AG08396 (cell line): ENCODE measurements at places on chromosomes 5 and 9.

GRCh38 chr9:108535526-108535925 lies 320.3 kb downstream of the ACTL7B start:
- no peak for DNase-seq

GRCh38 chr5:133881576-133882388 lies 86.6 kb downstream of the C5orf15 start:
- no peak for DNase-seq

- no peak for DNase-seq
Observed at GRCh38 chr9:99590410-99590809, 231.3 kb upstream of the NR4A3 start.

- DNase-seq = peak; percentile 61
Observed at GRCh38 chr5:139138809-139139208, 59.4 kb downstream of the SIL1 start.

DNA sequence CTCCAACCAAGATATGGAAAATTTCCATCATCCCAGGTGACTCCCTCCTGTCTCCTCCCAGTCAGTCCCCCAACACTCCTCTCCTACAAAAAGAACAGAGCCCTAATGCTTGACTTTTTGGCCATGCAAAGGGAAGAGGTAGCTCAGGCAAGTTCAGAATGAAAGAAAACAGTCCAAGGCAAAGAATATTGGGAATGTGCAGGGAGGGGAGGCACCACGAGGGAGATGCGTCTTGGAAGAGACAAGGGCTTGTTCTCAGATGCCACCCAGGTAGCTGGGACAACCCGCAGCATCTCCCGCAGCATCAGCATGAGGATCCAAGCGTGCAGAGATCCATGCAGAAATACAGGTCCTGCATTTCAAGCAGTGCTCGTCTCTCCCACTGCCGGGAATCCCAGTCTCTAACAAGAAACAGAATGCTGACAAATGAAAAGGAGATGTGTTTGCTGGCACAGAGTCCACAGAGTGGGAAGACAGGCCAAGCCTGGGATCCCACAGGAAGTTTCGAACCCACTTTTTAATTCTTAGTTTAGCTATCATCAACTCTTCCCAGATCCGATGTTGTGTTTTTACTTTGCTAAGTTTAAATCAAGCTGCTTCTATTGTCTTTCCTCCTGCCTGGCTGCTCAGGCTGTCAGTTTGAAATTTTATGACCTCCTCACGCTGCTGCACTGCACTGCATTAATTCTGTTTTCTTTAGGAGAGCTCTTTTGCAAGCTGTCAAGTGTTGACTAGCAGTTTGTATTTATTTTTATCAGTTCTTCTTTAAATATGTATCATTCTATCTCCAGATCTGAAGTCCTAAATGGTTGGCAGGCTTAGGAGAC lies 86.8 kb upstream of the OSMR start:
- DNase-seq = no peak

DNA sequence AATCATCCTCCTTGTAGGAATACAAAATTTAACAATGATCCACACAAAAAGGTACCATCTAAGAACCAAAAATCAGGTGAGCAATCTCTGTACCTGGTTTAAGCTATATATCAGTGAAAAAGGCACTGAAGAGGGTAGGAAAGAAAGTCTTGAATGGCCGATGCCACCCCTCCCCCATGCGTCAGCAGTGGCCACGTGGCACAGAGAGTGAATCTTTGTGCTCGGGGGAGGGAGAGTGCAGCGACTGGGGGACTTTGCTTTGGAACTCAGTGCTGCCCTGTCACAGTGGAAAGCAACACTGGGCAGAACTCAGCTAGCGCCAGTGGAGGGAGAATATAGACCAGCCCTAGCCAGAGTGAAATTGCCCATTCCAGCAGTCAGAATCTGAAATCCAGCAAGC lies 28.3 kb upstream of the PDE4D start:
- no peak for DNase-seq

- no peak for DNase-seq
Observed at GRCh38 chr5:9058666-9059065, 487.2 kb downstream of the SEMA5A start.

DNA sequence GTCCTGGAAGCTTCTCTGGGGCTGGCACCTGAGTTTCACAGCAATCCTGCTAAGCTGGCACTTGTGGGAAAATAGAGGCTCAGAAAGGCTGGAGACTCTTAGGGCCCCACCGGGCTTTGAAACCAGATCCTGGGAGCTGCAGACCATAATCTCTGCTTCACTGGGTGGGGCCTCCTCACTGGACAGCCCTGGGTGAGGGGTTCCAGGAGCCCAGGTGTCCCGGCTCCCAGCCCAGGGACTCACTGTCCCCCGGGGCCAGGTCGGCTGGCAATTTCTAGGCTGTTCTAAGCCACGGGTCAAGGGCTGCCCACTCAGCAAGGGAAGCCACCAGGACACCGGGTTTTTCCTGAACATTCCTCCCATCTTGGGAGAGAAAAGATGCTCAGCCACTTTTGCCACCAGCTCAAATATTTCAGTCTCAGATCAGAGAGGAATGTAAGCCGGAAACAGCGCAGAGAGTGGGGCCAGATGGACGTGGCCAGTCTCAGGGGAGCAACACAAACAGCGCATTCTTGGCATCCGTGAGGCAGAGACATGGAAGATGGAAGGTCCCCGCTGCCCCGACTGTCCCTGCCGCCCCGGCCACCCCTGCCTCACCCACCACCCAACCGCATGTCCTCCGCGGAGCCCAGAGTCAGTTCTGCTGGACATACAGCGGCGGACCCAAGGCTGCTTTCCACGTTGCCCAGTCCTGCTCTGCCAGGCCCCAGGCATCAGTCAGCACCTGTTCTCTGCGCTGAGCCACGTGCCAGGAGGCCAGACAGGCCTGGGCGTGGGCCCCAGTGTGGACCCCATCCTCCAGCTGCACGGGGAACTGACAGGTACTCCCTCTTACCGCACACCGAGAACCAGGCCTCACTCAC lies 72.6 kb downstream of the VAV2 start:
- DNase-seq = peak; percentile 65

DNA sequence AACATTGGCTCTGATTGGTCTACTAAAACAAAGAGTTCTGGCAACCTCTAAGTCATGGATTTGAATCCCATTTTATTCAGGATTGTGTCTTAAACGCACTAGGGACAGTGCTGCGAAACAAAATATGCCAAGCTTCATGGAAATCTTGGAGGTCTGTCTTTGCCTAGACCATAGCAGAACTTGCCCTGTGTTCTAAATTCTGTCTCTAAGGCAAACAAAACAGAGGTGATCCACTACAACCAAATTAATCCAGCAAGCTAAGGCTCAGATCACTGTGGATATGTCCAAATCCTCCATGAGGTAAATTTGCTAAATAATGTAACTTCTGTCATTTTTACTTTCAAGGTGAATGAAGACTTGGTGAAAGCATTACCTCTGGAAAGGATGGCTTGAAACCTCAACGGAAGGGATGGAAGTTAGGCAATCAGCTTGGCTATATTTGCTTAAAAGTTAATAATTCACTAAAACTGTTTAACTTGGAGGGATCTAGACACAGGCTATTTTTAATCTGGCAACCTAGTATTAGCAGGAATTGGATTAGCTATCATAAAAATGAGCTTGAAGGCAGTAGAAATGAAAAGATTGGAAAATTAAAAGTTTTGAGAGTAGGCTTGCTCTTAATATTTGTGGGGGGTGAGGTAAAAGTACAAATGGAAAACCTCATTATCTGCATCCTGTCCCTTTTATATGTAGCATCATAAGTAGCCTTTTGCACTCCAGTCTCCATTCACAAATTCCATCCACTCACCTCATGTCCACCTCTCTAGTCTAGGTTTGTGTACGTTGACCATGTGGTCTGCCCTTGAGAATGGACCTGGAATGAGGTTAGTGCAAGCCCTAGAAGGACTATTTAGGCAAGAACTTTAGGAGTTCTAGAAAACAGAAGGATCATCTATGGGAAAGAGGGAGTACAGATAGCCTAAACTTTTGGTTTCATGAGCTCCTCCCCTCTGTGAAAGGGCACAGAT lies 176.2 kb downstream of the SMC2 start:
- DNase-seq = no peak

GRCh38 chr9:32292611-32293010 lies 91.8 kb upstream of the ACO1 start:
- DNase-seq = peak; percentile 2

GRCh38 chr5:90641528-90641927 lies 82.9 kb downstream of the ADGRV1 start:
- no peak for DNase-seq

- DNase-seq = no peak
Observed at GRCh38 chr5:126182971-126183695, 240.1 kb upstream of the GRAMD2B start.

DNA sequence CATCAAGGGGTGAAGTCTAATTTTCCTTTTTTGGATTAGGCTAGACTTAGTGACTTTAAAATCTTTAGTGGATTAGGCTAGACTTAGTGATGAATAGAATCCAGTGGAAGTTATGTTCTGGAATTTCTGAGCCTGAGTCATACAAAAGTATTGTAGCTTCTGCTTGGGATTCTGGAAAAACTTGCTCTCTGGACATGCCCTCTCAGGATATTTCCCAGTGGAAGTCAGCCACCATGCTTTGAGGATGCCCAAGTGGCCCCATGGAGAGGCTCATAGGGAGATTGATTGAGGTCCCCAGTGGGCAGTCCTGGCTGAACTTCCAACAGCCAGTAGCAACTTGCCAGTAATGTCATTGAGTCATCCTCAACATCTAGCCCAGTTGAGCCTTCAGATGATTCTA lies 112.4 kb upstream of the PRLR start:
- DNase-seq = no peak

DNA sequence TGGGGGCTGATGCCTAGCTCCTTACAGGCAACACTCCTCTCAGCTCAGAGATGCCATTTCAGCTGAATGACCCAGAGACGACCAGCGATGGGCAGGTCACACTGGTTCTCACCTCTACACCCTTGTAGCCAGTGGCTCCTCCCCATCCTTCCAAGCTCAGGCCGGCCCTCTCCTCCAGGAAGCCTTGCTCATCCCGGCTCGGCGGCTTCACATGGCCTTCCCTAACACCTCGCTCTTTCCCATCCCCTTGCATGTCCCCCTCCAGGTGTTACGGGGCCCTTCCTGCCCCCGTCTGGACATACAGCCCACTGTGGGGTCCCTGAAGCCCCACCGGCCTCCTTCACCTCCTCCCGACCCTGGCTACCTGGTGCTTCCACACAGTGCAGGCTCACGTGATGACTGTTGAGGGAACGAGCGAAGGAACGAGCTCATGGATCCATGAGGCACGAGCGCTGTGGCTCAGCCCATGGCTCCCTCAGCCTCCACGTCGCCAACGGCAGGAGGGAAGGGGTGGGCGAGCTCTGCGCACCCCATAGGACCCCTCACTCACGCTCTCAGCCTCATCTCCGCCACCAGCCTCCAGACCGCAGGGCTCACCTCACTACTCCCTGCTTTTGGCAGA lies 45.7 kb downstream of the SARDH start:
- no peak for DNase-seq

DNA sequence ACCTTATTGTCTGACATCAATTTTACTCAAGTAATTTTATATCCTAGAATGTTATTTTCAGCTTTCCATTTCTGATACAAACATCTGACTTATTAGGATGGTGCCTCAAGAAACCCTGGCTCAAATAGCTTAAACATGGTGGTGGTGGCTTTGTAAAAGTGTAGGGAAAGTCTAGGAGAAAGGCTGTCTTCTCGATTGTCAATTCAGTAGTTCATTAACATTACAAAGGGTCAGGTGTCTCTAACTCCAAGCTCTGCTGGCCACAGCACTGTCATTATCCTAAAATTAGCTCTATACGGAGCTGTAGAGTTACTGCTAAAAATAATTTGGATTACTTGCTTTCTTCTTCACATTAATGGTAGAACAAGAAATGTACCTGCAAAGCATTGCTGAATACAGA lies 1360.1 kb upstream of the CDH6 start:
- no peak for DNase-seq

- DNase-seq = no peak
Observed at GRCh38 chr9:134552349-134552990, 89.1 kb upstream of the COL5A1 start.

GRCh38 chr9:94586316-94586715 lies 7.3 kb downstream of the FBP2 start:
- DNase-seq = no peak

DNA sequence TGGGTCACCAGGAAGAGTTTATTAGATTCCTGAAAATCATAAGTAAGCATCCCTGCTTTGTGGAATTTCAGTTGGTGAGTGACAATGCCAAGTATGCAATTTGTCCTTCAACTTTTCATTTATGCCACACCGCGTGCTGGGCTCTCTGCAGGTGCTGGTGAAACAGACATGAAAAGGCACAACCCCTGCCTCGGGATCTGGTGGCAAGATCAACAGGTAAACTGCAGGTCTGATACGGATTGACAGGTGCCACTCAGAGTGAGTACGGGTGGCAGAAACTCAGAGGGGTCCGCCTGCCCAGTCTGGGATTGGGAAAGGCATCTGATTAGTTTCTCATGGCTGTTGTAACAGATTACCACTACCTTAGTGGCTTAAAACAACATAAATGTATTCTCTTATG lies 40.5 kb downstream of the BOD1 start:
- DNase-seq = no peak

GRCh38 chr9:112233769-112234168 lies 58.7 kb upstream of the SUSD1 start:
- DNase-seq = peak; percentile 10

DNA sequence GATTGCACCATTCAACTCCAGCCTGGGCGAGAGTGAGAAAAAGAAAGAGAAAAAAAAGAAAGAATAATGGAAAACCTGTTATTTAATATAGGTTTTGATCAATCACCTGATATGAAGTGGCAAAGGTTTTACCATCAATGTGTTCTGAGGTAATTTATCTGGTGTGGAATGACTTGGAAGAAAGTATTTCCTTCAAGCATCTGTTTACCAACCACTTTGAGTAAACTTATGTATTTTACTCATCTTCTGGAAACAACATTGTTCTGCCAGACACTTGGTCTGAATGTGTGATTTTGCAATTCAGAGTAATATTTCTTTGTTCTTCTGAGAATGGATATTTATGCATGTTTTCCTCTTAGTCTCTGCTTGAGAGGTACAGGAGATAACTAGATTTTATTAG lies 24.3 kb downstream of the KIF2A start:
- no peak for DNase-seq

- no peak for DNase-seq
Observed at GRCh38 chr5:32428426-32428825, 16.1 kb downstream of the ZFR start.

DNA sequence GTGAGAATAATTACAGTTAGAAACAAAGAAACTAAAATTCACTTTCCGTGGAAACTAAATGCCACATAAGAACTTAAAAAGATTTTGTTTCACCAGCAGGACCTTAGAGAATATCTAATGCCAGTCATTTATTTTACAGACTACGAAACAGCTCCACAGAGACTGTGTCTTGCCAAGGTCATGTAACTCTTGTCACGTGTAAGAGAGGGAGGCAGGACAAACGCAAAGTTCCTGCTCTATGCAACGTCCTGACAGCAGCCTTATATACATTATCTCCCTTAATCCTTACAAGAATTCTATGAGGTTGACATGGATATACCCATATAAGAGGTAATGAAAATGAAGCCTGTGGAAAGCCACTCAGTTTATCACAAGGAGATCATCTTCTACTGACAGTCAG lies 39.4 kb downstream of the CTNNAL1 start:
- DNase-seq = no peak
